ENCODE measurements at places on chromosomes 2 and 18.

GRCh38 chr2:74576863-74577229 lies 22.3 kb downstream of the DOK1 start:
- no peak for DNase-seq

GRCh38 chr2:47206181-47206580 lies 51.1 kb upstream of the STPG4 start:
- DNase-seq, result no peak

DNA sequence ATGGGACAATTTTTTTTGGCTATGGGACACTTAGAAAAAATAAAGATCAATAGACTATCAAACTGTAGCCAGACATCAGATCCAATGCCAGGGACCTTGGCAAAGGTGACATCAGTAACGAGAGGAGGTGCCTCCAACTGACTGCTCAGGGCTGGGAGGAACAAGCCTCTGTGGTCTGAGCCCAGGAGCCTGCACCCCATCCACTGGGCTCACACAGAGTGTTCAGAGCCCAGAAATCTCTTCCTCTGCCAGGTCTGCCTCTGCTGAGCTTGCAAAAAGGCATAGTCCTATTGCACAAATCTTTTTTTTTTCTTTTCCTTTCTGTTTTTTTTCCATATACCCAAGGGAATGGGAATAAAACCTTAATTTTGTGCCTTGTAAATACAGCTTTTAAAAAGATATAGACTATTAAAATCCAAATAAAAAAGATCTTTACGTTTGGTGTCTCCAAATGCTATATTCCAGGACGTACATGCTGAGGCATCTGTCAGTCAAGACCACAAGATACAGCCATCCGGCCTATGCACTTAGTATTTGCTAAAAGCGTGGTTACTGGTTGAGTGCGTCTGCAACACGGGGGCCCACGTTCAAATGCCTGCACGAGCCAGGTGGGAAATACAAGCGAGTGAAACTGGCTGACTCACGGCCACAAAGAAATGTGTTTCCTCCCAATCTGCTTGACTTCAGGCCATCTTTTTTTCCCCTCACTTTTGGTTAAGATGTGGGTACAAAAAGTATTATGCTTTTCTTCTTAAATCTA lies 7.8 kb upstream of the ARHGAP25 start:
- DNase-seq, result no peak

GRCh38 chr18:42459873-42460272 lies 504.8 kb downstream of the PIK3C3 start:
- DNase-seq, result no peak

DNA sequence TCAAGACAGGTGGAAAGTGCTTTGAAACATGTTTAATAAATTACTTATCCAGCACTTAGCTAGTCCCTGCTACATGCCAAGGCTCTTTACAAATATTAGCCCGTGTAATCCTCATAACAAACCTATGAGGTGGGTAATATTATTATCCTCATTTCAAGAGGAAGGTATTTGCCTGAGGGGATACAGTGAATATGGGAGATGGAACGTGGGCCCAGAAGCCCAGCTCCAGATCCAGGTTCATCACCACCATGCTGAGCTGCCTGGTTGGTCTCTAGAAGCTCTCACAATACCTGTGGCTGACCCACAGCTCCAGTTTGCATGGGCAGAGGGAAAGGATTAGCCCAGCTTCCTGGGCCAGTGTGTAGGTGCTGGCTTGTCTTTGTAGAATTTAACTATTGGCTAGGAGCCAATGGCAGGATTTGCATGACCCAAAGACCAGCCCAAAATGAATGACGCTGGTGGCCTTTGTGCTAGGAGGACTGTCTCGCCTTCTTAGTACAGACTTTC lies 61.6 kb upstream of the ATP8B1 start:
- no peak for DNase-seq

Data from epithelial cell of prostate (primary cell).